ENCODE measurements at places on chromosomes 13 and 19.

- DNase-seq: no peak
Measured at GRCh38 chr13:41858780-41859179, 102.1 kb downstream of the VWA8 start.

- DNase-seq: no peak
Measured at GRCh38 chr19:28019371-28019770, 1193.6 kb downstream of the UQCRFS1 start.

DNA sequence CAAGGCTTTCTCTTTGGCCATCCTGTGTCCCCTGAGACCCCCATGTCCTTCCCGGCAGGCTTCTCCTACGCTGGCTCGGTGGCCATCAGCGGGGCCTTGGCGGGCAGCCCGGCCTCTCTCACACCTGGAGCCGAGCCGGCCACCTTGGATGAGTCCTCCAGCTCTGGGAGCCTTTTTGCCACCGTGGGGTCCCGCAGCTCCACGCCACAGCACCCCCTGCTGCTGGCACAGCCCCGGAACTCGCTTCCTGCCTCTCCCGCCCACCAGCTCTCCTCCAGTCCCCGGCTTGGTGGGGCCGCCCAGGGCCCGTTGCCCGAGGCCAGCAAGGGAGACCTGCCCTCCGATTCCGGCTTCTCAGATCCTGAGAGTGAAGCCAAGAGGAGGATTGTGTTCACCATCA lies 14.2 kb downstream of the PLEKHJ1 start:
- DNase-seq: no peak

DNA sequence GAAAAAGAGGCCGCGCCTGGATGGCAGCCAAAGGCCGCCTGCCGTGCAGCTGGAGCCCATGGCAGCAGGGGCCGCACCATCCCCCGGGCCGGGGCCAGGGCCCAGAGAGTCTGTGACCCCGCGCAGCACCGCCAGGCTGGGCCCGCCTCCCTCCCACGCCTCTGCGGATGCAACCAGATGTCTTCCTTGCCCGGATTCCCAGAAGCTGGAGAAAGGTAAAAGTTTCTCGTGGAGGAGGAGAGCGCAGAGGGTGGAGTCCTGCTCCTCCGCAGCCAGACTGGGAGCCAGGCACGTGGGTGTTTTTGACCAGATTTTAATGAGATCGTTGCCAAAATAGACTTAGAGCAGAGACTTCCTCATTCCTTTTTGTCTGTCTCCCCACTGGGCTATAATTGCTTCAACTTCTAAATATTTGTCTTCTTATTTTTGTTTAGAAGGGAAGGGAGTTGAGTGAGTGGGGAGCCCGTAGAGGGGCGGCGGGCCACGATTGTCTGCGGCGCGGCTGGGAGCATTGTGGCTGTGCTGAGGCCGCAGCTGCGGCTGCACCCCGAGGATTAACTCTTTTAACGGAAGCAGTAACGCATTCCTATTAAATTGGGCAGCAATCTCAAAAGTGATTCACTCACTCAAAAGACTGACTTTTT lies 22.8 kb upstream of the NDUFS7 start:
- DNase-seq: peak; percentile 80

DNA sequence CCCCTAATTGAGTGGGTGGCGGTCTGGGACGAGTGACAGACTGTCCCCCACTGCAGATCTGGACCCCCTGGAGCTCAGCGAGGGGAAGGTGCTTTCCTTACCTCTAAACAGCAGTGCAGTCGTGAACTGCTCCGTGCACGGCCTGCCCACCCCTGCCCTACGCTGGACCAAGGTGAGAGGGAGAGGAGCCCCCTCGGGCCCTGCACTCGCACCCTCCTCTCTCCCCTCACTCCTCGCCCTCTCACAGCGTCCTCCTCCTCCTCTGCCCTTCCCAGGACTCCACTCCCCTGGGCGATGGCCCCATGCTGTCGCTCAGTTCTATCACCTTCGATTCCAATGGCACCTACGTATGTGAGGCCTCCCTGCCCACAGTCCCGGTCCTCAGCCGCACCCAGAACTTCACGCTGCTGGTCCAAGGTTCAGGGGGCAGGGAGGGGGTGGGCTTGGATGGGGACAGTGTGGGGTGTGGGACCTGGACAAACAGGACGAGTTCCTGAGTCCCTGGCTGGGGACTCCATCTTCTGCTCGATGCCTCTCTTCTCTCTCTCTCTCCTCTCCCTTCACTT lies 9.6 kb downstream of the BCAM start:
- DNase-seq: no peak

GRCh38 chr19:30029721-30030510 lies 87.9 kb downstream of the URI1 start:
- no peak for DNase-seq

DNA sequence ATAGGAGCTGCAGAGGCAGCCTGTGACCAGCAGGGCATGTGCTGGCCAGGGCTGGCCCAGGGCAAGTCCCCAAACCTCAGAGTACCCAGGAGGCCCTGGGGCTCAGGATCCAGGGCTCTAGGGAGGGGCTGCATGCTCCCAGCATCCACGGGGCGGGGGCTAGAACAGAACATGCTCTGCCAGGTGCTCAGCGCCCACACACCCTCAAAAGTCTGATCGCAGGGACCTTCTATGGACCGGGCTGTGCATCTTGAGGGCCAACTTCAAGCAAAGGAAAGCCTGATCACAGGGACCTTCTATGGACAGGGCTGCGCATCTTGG lies 33.5 kb downstream of the ELL start:
- DNase-seq: no peak

DNA sequence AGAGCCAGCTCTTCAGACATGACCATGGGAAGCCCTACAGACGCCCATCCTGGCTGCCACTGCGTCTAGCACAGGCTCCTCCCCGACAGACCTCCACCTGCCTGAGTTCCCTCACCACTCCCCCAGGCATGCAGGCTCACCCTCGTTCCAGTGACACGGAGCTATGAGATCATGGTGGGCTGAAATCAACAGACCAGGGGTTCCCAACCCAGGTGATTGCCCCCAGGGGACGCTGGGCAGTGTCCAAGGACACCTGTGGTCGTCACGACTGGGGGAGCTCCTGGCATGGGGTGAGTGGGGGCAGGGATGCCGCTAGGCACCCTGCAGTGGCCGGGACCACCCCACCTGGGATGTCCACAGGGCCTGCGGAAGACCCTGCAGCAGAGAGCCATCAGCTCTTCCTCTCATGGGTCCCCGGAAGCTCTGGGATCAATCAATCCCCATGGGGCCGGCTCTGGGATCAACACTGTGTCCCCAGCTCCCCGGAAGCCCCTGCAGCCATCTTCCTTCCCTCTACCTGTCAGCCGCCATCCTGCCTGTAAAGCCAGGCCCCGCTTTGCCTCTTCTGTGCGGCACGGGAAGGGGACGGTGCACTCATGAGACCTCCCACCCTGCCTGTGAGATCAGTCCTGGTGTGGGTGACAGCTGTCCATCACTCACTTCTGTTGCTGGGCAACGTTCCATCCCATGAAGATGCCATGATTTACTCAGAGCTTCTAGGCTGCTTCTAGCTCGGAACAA lies 12.8 kb upstream of the MADCAM1 start:
- DNase-seq: no peak
